Mesenchymal stem cell (in vitro differentiated cells and primary cell): ENCODE measurements at places on chromosomes 3 and 15.

DNA sequence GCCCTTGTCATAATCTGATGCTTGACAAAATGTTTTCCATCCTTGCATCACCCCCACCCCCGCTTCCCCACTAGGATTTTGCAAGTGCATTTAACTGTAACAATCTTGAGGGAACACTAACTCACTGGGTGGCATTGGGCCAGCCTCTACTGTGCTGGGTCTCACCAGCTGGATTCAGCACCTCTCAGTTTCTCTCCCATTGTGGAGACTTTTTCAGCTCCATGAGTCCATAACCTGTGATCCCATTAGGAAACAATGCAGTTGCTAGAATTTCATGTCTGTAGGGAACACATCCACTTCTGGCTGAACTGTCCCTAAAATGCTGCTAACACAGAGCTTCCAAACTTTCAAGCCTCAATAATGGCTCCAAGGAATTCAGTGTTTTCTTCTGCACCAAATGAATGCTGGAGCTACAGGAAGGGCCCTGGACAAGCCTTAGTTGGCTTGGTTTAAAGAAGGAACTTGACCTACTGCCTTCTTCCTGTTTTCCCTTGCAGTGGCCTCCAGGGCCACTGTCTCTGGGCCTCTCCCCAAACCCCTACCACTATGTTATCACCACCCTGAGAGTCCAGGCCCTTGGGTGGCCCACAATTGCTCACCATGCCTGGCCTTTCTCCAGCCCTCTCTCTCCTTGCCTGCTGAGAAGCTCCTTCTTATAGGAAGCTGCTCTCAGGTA, 15.6 kb downstream of the CYP19A1 start:
- DNase-seq, result no peak
- no peaks in the 10 kb centered on the region for H3K4me1 ChIP-seq
- H3K27ac ChIP-seq, result no peak overlapping the region
- H3K4me3 ChIP-seq, result no peak overlapping the region
- H3K27me3 ChIP-seq, result peaks cover 11% of the 10 kb centered on the region
- no peaks in the 10 kb centered on the region for H3K36me3 ChIP-seq

GRCh38 chr15:34883042-34883441, 86.5 kb downstream of the AQR start:
- no peak for DNase-seq
- no peak overlapping the region for H3K4me3 ChIP-seq
- peaks cover 7% of the 10 kb centered on the region for H3K36me3 ChIP-seq
- no peaks in the 10 kb centered on the region for H3K27me3 ChIP-seq

- H3K4me3 ChIP-seq, result no peak overlapping the region
- peak overlapping the region; percentile 44 for H3K27ac ChIP-seq
- DNase-seq, result no peak
- H3K27me3 ChIP-seq, result no peaks in the 10 kb centered on the region
Measured at GRCh38 chr3:123719862-123720453, 135.1 kb upstream of the HACD2 start.

- no peaks in the 10 kb centered on the region for H3K36me3 ChIP-seq
- H3K27me3 ChIP-seq, result no peaks in the 10 kb centered on the region
- H3K27ac ChIP-seq, result no peak overlapping the region
- H3K4me3 ChIP-seq, result no peak overlapping the region
- peaks cover 9% of the 10 kb centered on the region for H3K4me1 ChIP-seq
Measured at GRCh38 chr3:43855674-43856299, 165.0 kb downstream of the ABHD5 start.

GRCh38 chr3:5579946-5580345, 392.4 kb downstream of the EDEM1 start:
- no peaks in the 10 kb centered on the region for H3K36me3 ChIP-seq
- H3K4me3 ChIP-seq, result no peak overlapping the region
- H3K4me1 ChIP-seq, result no peaks in the 10 kb centered on the region
- no peak for DNase-seq
- H3K27ac ChIP-seq, result no peak overlapping the region

GRCh38 chr3:29690686-29691353, 409.9 kb downstream of the RBMS3 start:
- H3K27ac ChIP-seq, result peak overlapping the region; percentile 49
- peaks cover 4% of the 10 kb centered on the region for H3K4me1 ChIP-seq
- DNase-seq, result no peak
- no peaks in the 10 kb centered on the region for H3K27me3 ChIP-seq
- H3K4me3 ChIP-seq, result no peak overlapping the region

GRCh38 chr3:81723732-81724313, 37.6 kb downstream of the GBE1 start:
- no peak overlapping the region for H3K4me3 ChIP-seq
- H3K36me3 ChIP-seq, result no peaks in the 10 kb centered on the region
- peak overlapping the region; percentile 84 for H3K27ac ChIP-seq
- peak; percentile 60 for DNase-seq

DNA sequence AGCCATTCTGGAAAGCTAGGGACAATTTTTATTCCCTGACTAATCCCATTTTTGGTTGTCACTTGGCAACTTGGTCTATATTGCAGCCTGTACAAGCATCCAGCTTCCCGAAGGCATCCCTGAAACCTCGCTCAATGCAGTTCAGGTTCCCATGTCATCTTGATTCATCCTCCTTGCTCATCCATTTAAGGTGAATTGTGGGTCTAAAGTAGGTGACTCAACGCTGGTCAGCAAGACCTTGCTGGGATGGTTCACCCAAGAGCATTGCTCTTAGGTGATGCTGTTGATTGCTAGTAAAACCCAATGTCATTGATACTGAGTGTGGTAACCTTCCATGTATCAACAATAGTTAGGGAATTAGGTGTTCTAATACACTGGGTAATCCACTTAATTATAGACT, 13.1 kb upstream of the RAB8B start:
- no peak overlapping the region for H3K27ac ChIP-seq
- no peak for DNase-seq
- H3K4me1 ChIP-seq, result peaks cover 4% of the 10 kb centered on the region
- no peaks in the 10 kb centered on the region for H3K36me3 ChIP-seq
- H3K4me3 ChIP-seq, result no peak overlapping the region
- H3K27me3 ChIP-seq, result no peaks in the 10 kb centered on the region

GRCh38 chr15:64455961-64456371, 4.4 kb upstream of the ZNF609 start:
- H3K4me3 ChIP-seq, result no peak overlapping the region
- no peaks in the 10 kb centered on the region for H3K27me3 ChIP-seq
- H3K36me3 ChIP-seq, result peaks cover 47% of the 10 kb centered on the region

GRCh38 chr3:11134794-11135193, 19.5 kb upstream of the HRH1 start:
- peak; percentile 56 for DNase-seq
- peaks cover 14% of the 10 kb centered on the region for H3K4me1 ChIP-seq
- H3K4me3 ChIP-seq, result no peak overlapping the region
- no peaks in the 10 kb centered on the region for H3K36me3 ChIP-seq
- no peak overlapping the region for H3K27ac ChIP-seq
